ENCODE measurements at places on chromosomes 2 and 18.

DNA sequence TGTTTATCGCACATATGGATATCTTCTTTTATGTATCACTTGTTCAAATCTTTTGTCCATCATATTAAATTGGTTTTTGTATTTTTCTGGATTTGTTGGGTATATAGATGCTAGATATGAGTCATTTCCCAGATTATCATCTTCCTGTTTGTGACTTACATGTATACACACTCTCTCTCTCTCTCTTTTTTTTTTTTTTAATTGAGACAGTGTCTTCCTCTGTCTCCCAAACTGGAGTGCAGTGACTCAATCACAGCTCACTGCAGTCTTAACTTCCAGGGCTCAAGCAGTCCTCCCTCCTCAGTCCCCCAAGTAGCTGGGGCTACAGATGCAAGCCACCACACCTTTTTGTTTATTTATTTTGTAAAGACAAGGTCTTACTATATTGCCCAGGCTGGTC lies 43.8 kb downstream of the XIRP2 start:
- no peak for DNase-seq

DNA sequence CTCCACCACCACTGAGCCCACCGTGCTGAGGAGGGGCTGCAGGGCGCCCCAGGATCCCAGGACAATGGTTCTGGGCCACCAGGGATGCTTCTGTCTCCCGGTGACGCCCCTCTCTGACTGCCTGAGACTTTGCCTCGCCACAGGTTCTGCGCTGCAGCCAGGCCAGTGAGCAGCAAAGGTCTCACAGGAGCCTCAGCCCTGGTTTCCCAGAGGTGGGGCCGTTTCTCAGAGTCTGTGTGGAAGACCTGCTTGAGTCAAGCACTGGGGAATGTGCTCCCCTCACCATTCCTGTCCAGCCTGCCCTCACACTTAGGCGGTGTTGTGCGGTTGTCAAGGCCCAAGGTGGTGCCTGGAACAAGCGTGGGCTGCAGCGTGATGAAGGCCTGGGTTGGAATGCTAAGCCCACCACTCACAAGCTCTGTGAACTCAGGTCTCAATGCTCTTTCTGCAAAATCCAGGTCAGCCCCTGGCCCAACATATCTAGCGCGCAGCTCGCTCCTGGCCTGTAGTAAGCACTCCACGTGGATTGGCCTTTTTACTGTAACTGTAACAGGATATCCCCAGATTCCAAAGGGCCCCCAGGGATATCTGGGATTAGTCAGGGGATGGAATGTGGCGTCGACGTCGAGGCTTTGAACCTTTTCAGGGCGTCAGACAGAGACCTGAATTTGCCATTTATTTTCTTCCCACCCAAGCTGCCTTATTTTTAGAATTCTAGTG lies 47.6 kb downstream of the PLB1 start:
- DNase-seq: no peak

GRCh38 chr2:16162491-16163040 lies 222.2 kb downstream of the MYCN start:
- DNase-seq: no peak

DNA sequence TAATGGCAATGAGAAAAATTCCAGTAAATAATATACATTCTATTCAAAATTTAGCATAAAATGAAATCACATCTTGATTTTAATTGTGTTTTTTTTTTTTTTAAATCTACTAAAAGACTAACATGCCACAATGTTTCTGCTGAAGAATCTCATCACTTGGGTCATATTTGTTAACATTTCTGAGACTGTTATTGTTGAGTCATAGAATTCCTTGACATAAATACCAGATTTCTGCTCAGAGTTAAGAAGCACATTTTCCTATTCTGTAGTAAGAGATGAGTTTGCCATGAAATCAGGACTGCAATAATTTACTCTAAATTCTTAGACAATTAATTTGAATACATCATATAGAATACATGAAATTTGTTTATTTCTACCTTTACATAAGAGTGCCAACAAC lies 154.9 kb upstream of the KYNU start:
- no peak for DNase-seq

DNA sequence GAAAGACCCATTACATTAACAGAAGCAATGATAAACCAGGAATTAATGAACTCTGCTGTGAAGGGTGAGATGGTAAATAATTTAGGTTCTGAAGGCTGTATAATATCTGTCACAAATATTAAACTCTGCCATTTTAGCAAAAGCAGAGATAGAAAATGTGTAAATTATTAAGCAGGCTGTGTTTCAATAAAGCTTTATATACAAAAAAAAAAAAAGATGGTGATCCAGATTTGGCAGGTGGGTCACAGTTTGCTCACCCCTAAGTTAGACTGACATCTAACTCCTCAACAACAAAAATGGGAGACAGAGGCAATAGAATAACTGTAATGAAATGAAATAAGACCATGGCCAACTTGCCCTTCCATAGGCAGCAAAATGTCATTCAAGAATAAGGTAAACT lies 157.3 kb upstream of the FANCL start:
- DNase-seq: no peak

DNA sequence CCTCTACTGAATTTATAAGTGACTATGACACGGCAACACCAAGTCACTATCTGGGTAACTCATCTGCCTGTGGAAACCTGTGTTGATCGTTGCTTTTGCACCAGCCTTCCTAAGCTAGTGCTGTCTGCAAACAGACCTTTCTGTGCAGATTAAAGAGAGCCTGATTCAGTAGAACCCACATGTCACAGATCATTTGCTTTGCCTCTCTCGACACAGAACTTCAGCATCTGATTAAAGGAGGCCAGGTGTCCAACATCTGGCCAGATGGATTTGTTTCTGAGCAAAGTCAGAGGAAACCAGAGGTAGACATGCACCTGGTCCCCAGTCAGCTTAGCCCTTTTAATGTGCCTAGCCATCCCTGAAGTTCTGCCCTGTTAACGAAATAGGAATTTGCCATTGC lies 15.0 kb upstream of the TTR start:
- peak; percentile 22 for DNase-seq

- DNase-seq: no peak
These were observed 92.7 kb upstream of the PARD3B start for GRCh38 chr2:204452464-204453023.

GRCh38 chr2:189585226-189585756 lies 4.7 kb upstream of the SLC40A1 start:
- no peak for DNase-seq

- DNase-seq: no peak
These were observed 402.3 kb upstream of the SLC14A2 start for GRCh38 chr18:45213040-45213333.

GRCh38 chr2:179876266-179876665 lies 14.9 kb upstream of the ZNF385B start:
- DNase-seq: no peak

- no peak for DNase-seq
These were observed 91.8 kb upstream of the ST6GAL2 start for GRCh38 chr2:106977717-106978116.

DNA sequence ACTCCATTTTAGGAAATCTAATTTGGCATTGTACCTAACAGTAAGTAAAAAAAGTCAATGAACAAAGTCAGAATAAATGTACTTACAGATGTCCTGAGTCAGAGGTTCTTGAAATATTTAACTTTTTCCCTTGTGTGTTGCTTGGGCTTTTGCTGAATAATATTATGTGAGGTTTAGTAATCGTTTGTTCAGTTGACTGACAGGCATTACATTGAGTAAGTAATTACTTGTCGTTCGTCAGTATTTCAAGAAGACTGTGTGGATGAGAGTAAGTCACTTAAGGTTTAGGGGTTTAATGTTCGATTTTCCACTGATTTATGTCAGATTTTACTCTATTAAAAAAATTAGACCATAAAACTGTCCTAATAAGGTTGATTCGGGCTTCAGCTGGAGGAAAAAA lies 342.9 kb downstream of the LRRTM4 start:
- DNase-seq: no peak

DNA sequence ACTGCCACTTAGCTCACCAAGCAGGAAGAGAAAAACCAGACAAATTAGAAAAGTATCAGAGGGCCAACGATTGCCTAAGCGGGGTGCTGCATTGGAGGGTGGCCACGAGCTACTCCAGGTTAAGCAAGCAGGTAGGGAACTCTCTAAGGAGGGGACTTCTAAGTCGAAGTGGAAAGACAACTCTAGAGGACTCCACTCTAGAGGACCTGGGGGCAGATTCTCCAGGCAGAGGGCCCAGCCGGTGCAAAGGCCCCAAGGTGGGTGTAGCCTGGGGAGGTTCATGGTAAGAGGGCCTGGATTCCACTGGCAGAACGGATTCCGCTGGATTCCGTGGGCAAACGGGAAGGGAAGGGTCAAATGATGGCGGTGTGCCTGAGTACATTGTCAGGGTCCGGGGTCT lies 12.7 kb downstream of the FBLN7 start:
- no peak for DNase-seq

DNA sequence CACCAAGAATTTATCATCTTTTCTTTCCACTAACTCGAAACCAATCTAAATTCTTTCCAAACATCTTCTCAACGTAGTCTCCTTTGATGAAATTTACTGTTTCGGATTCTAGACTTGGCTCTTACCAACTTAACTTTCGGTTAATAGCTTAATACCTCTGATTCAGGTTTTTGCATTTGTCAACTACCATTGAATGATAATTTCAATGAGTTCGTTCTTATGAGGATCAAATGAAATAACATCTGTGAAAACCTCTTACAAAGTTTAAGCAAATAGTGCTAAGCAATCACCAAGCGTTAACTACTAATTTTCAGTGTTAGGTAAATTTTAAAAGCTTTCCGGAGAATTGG lies 593 bp upstream of the NRBP1 start:
- DNase-seq: no peak

DNA sequence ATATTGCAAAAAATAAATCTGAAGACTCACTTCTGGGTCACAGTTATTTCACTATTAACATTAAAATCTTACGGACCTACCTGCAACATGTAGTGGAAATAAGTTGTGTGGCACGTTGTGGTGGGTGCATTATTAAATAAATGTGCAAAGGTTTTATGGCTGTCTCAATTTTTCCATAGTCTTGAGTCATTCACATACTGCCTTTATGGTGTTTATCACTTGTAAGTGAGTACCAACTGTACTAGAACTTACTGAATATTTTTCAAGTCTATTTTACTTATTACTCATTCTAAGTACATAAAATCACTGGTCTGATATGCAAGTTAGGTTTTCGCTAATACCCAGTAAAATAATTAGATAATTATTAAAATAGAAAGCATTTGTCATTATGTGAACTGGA lies 47.6 kb upstream of the SLC30A6 start:
- DNase-seq: no peak

- no peak for DNase-seq
These were observed 60.9 kb upstream of the NT5C1B start for GRCh38 chr2:18650221-18650620.

- DNase-seq: no peak
These were observed 5.5 kb downstream of the TMEM177 start for GRCh38 chr2:119684518-119684917.

- no peak for DNase-seq
These were observed 250.9 kb downstream of the IRS1 start for GRCh38 chr2:226548732-226549131.

DNA sequence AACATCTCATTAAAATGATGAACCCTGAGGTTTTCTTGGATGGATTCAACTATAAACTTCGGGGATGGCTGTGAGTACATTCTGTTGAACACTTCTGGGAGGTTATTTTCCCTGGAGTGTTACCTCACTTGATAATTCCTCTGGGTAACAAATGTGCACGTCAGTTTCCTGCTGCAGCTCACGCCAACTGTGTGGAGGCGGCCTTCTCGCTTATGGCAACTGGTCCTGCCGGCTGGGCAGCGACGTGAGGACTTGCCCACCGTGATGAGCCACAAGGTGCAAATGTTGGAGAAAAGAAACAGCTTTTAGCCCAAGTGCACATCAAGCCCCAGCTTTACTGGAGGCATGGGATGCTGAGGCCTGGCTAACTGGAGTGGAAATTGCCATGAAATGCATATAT lies 15.9 kb downstream of the MYCN start:
- DNase-seq: no peak

- no peak for DNase-seq
These were observed 27.7 kb downstream of the FAM110C start for GRCh38 chr2:18402-19271.

GRCh38 chr2:128289439-128289838 lies 29.2 kb downstream of the HS6ST1 start:
- DNase-seq: no peak

GRCh38 chr18:34299828-34300227 lies 75.1 kb upstream of the NOL4 start:
- no peak for DNase-seq

- peak; percentile 65 for DNase-seq
These were observed at the start of gene LIPG for GRCh38 chr18:49561289-49562193. LIPG (plus strand) TSS chr18:49562057; CDS start chr18:49562309, 252 bp downstream.

DNA sequence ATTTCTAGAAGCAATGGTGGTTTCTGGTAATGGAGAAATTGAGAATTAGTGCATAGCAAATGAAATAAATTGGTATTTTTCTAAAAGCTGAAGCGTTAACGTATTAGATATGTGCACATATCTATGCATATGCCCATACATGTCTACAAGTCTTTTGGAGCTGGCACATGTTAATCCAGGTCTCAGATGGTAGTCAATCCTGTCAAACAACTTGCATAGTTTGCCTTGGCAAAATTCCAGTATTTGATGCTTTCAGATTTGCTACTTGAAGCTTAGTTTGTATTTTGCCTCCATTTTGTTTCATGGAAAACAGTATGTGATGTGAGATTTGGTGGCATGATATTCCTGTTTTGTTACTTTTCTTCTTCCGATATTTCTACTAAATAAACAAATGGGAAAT lies 304.6 kb downstream of the PARD3B start:
- no peak for DNase-seq

GRCh38 chr2:41726364-41726763 lies 321.5 kb upstream of the PKDCC start:
- DNase-seq: no peak

DNA sequence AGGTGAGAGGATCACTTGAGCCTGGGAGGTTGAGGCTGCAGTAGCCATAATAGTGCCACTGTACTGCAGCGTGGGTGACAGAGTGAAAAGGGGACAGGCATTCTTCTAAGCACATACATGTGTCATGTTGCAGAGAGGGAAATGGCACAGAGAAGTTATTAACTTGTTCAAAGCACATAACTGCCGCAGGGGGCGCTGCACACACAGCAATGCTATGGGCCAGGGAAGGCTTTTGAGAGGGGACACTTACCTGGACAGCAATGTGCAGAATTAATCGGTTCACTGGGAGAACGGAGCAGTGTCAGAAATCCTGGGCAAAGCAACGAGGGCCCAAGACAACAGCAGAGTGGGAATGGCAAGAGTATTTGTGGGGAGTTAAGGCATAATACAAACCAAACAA lies 2.4 kb downstream of the SCYGR8 start:
- DNase-seq: no peak

Data from GM12864 (cell line).